ENCODE measurements at places on chromosomes 13 and 19.

GRCh38 chr19:19402656-19403372 lies 2.7 kb upstream of the GATAD2A start:
- no peak for DNase-seq

- DNase-seq = peak; percentile 11
These were observed at the start of gene ELF1 for GRCh38 chr13:41019011-41019487. ELF1 (minus strand) TSS chr13:41019316; CDS start chr13:40982054, 37,262 bp downstream.

DNA sequence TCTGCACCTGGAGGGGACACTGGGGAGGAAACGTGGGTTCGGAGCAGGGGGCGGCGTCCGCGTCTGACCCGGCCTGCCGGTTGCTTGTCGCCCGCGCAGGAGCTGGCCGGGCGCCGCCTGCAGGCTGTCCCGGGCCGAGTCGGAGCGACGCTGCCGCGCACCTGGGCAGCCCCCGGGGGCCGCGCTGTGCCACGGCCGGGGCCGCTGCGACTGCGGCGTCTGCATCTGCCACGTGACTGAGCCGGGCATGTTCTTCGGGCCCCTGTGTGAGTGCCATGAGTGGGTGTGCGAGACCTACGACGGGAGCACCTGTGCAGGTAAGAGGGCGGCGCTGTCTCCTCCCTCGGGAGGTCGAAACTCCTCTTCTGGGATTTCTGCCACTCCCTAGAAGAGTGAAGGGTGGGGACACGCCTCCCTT lies 1.3 kb downstream of the ITGBL1 start:
- DNase-seq = no peak

- DNase-seq = no peak
These were observed 435.2 kb upstream of the ZNF507 start for GRCh38 chr19:31910224-31910623.

- DNase-seq = no peak
These were observed 36.8 kb downstream of the RAB20 start for GRCh38 chr13:110524541-110525257.
